ENCODE measurements at places on chromosomes 2 and 18.

DNA sequence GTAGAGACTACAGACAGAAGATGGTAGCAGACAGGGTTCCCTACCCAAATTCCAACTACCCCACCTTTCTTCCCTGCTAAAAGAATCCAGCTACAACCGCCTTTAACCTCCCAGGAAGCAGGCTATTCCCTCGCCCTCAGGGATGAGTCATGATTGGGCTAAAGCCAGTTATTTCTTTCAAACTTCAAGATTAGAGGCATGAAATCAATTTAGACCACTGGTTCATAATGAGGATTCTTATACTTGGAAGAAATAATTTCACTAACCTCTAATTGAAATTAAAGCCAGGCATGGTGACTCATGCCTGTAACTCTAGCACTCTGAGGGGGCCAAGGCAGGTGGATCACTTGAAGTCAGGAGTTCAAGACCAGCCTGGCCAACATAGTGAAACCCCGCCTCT lies 20.0 kb downstream of the TRIP12 start:
- DNase-seq = no peak

DNA sequence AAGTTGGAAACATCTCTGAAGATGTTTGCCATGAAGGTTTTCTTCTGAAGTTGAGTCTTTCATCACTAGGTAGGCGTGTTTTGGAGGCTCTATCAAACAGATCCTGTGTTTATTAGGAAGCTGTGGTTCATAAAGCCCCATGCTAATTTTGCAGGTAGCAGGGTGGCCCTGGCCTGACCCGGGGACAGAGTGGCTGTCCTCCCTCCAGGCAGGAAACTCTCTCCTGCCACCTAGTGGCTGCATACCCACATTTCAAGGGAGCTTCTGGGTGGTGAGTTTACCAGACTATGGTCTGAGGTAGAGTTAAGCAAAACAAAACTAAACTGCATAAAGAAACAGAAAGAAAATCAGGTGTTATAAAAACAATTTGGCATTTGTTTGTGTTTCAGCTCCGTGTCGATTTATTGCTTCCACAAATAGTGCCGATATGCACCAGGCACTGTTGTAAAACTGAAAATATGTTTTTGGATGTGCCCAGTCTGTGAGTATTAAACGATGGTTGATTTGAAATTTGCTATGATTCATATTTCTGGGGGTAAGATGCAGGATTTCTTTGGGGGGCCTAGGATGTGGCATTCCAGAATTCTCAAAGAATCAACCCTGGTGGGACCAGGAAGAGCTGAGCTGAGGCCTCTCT lies 26.0 kb upstream of the IL37 start:
- peak; percentile 65 for DNase-seq

DNA sequence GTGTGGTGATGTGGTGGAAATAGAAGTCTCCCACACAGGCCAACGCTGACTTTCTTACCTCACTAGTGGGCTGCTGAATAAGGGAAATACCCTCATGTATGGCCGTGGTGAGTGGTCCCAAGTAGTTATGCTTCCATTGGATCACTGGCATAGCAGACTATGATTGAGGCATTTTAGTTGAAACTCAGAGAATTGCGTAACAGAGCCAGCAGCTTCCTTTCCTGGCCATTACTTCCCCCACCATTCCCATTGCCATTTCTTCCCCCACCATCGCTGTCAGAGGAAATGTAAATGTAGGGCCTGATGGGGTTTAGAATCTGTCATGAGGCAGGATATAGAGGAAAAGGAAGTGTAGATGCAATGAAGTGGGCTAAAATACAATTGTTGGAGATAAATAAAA lies 209.5 kb downstream of the KCNH7 start:
- DNase-seq = no peak

DNA sequence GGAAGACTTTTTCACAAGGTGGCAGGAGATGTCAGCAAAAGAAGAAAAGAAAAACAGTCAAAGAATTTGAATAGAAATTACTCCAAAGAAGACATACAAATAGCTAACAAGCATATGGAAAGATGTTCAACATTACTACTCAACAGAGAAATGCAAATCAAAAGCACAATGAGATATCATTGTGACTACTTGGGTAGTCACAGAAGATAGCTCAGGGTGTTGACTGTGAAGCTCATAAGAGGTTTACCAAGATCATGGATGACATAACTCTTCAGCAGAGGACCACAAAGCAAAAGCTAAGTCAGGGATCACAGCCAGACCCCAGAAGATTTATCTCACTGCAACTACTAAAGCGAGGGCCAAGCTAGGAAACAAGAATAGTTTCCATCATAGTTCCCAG lies 53.0 kb upstream of the TANK start:
- no peak for DNase-seq

GRCh38 chr2:205261516-205262020 lies 420.7 kb upstream of the NRP2 start:
- no peak for DNase-seq

DNA sequence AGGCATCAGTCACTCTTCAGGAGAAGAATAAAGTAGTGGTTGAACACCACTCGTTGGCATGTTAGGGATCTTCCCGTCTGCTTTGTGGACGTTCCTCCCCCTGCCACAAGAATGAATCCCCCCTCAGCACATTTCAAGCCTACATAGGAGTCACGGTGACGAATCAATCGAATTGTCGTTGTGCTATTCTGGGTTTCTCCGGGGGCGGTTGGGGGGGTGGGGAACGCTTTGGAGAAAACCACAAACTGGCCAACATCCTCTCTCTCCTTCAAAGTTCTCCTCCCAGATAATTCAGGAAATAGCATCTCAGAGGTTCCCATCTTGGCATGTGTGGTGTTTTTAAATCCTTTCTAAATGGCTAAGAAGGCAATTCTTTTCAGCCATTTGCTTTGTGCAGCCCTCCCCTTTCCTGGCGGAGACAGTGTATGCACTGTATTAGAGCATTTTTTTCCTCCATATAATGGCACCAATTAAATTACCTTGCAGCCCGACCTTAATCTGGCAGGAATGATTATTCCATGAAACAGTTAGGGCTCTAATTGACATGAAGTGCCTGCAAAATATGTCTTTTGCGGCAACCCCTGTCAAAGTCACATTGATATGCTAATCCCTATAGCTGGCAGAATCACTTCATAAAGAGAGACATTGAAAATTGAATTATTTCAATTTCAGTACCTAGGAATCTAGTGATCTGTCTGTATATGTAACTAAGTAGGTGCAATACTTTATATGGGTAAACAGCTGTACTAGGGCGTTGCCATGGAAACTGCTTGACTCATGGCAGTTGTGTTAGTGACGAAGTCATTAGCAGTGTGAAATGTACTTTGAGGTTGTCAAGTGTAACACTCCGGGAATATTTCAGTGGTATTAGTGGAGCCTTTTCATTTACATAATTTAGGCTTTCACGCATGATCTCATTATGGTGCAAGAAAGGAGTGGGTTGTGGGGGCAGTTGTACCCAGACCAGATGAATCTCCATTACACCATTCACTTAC lies 323.4 kb upstream of the SLC14A2 start:
- no peak for DNase-seq

DNA sequence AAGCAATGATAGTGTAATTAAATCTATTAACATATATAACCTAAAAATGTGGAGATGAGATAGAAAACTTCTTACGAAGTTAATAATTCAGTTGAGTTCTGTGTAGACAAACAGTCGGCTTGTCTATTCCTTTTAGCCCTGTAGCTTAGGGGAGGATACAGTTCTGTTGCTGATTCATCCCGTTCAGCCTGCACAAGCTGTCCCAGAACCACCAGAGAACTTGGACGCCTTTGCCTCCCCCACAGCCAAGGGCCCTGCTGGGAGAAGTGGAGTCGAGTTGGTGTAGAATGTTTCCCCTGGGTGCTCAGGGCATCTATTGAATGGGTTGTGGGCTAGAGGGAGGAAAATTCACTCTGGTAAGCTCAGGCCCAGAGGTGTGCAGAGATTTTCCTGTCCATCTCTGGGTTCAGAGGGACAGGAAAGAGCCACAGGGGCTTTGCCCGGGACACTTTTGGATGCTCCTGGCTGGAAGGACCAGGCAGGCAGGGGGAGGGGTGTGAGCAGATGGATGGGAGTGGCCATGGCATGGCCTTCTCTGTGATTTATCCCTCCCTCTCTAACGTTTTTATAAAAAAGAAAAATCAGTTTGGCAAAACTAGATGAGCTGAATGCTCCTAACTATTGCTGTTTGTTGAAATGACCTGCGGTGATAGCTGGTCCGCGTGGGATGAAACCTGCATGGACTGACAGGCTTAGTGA lies 42.8 kb upstream of the GALR1 start:
- no peak for DNase-seq

GRCh38 chr18:48392268-48392667 lies 16.9 kb downstream of the ZBTB7C start:
- DNase-seq = no peak

GRCh38 chr2:212905640-212906201 lies 245.7 kb downstream of the IKZF2 start:
- DNase-seq = no peak

- no peak for DNase-seq
Measured at GRCh38 chr18:37564711-37565100, 892 bp downstream of the CELF4 start.

GRCh38 chr18:46435031-46435430 lies 222.0 kb downstream of the LOXHD1 start:
- DNase-seq = no peak

GRCh38 chr2:20050104-20050645 lies 1.3 kb downstream of the LAPTM4A start:
- DNase-seq = peak; percentile 17

DNA sequence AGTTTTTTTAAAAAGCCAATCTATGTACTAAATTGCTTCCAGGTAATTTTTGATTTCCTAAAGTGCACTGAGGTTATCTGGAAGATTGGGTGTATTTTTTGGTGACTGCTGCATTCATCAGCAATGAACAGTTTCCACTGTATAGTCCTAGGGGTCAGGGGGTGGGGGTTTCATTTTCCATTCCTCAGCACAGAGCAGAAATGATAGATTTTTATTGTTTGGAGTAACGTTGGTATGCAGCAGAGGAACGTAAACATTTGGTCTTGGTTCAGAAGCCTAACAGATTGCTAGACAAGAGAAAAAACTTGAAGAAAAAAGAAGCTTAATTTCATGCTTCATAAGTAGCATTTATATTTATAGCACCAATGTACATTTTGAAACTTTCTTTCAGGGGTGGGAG lies 54.9 kb downstream of the ZCCHC2 start:
- no peak for DNase-seq

DNA sequence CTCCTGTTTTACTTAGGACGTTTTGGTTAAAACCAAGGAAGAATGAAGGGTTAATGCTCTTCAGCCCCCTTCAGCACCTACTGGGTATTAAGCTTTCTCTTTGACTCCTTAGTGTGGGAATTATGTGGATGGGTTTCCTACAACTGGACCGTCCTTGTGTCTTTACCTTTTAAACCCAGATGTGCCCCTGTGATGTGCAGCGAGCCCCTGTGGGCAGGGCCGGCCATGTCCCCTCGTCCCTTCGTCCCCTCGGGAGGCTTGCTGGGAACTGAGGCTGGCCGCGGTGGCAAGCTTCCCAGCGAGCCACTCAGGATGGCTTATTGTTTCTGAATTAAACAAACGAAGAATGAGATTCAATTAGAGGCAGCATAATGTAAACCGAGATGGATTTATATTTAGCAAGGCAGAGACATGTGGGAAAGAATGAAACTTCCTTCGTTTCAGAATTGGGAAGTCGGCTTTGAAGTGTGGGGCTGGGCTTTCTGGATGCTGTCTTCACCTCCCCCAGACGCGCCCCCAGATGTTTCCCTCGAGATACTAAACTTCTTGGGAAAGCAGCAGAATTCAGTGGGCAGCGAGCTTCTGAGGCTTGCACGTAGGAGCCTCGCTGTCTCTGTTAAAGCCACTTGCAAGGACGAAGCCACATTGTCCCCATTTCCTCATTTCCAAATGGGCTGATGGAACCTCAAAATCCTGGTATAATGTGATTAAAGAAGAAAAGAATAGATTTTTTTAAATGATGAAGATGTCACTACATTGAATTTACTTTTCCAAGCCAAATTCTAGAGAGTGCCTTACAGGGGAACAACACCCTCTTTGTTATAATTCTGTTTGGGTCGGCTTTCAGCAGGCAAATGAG lies 146.0 kb downstream of the VAPA start:
- no peak for DNase-seq

- DNase-seq = no peak
Measured at GRCh38 chr2:126482582-126483464, 173.1 kb upstream of the GYPC start.

DNA sequence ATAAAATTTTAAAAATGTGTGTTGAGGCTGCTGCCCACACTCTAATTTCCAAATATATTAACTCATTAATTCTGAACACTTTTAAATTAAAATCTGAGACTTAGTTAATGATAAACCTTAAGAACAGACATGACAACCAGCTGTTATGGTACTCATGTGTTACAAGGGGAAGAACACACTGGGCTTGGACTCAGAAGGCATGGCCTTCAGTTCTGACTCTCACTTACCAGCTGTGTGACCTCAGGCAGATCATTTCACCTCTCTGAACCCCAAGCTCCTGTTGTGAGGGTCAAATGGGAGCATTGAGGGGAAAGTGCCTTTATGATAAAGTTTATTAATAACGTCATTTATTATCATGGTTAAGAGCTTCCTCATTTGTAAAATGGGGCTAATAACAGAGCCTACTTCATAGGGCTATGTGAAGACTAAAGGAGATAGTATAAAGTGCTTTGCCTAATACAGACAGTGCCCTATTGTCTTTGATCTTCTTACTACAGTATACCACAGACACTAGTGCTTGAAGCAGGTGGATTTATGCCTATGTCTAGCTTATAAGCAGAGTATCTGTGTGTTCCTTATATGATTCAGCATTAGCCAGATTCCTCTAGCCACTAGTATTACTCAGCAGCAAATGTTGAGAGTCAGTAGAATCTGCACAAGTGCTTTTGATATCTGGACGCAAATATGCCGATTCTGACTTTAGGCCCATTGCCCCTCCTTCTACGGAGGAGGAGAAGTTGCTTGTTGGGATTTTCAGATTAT lies 99.6 kb downstream of the SGPP2 start:
- no peak for DNase-seq

DNA sequence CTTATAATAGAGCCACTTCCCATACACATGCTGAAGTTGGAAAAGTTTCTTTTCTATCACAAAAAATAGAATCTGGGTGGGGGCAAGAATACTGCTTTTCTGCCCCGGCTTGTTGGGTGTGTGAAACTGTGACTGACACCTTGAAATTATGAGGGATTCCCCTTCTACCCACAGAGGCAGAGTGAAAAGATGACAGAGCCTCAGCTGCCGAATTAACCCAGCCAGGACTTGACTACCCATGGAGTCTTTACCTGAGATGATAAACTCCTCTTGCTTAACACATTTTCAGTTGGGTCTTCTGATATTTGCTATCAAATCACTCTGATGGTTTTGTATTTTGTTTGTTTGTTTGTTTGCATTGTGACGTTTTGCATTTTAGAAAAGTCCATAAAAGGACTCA lies 66.0 kb upstream of the PMAIP1 start:
- no peak for DNase-seq

- no peak for DNase-seq
Measured at GRCh38 chr2:184654945-184655344, 56.6 kb downstream of the ZNF804A start.

DNA sequence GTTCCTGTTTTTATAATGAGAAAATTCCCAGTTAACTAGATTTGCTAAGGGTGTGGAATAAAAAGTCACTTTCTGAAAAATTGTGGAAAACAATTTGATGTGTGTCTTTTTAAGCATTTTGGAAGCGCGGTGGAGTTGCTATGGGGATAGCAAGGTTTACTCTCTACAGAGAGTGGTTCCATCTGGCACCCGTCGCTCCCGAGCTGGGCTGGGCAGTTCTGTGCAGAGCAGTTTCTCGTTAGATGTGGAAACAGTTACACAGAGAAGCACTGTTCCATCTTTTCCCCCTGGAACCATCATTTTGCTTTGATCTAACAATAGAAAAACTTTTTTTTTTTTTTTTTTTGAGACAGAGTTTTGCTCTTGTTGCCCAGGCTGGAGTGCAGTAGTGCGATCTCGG lies 17.4 kb downstream of the LDLRAD4 start:
- DNase-seq = no peak
